ENCODE measurements at places on chromosomes 4 and X. TPM values are rescaled to one million over a fixed set of nuclear protein-coding genes. Genes with fewer than 3 reads are reported as not detected.
A peak's percentile ranks its signal among the peaks of the same experiment; 100 is the strongest.

DNA sequence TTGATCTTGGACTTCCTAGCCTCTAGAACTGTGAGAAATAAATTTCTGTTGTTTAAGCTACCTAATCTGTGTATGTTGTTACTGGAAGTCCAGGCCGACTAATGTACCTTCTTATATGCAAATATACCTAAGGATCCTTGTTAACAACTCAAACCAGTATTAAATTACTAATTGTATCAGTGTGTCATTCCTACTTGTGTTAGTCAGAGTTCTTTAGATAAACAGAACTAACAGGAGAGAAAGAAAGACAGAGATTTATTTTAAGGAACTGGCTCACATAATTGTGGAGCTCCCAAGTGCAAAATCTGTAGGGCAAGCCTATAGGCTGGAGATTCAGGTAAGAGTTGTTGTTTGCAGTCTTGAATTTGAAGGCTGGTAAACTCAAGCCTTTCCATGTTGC lies 120.0 kb downstream of the ADGRL3 start:
- DNase-seq, result no peak

- DNase-seq, result no peak
Measured at GRCh38 chr4:35757836-35758235, 486.5 kb downstream of the ARAP2 start.

- DNase-seq, result peak; percentile 66
Measured at GRCh38 chrX:100768679-100769338, 36.9 kb upstream of the SYTL4 start.

DNA sequence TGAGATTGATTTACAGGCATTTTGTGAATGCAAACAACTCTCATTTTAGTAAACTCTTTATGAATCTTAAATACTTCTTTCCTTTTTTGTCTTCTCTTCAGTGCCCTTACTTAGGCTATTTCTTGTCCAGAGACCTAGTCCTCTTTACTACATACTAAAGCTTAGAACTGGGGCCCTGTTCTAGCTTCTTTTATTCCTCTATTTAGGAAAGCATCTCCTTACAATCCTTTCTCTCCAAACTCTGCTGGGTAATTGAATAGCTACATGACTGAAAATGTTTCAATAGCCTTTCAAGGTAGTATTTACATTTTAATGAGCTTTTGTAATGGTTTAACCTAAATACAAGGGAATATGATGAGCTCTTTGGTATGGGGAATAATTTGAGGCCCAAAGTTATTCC lies 1701.5 kb upstream of the TENM3 start:
- DNase-seq, result no peak

GRCh38 chr4:176818531-176818930 lies 25.8 kb upstream of the VEGFC start:
- DNase-seq, result no peak

GRCh38 chr4:169744601-169745000 lies 13.1 kb downstream of the HPF1 start:
- DNase-seq, result no peak

Gene RNF212
- 2.0 TPM for total RNA-seq

Data from natural killer cell (primary cell).